ENCODE measurements at places on chromosomes 3 and 15. TPM values are rescaled to one million over a fixed set of nuclear protein-coding genes. Genes with fewer than 3 reads are reported as not detected.

The FAM43A gene
- 22.8 TPM for total RNA-seq

The IL17RB gene
- 0.22 TPM for total RNA-seq

The ACKR2 gene
- 0.41 TPM for total RNA-seq

The ECE2 gene
- total RNA-seq: not detected

The SV2B gene
- not detected for total RNA-seq

The DAZL gene
- total RNA-seq: not detected

The NDN gene
- 50.4 TPM for total RNA-seq

The AADAC gene
- total RNA-seq: not detected

The PHLDB2 gene
- total RNA-seq: 70.3 TPM

The SLC9C1 gene
- total RNA-seq: not detected

The HDC gene
- not detected for total RNA-seq

The PIK3R4 gene
- 17.7 TPM for total RNA-seq

The KPNA1 gene
- total RNA-seq: 88.9 TPM

The INSYN1 gene
- 23.0 TPM for total RNA-seq

The STRC gene
- 0.87 TPM for total RNA-seq

The TM4SF1 gene
- total RNA-seq: 60.3 TPM

The KLHL40 gene
- not detected for total RNA-seq

The ATP13A5 gene
- total RNA-seq: not detected

The CCDC9B gene
- 60.0 TPM for total RNA-seq

The GUCA1C gene
- not detected for total RNA-seq

The CD276 gene
- 196 TPM for total RNA-seq

The SOX2 gene
- total RNA-seq: 0.79 TPM

The DNAJC13 gene
- 49.1 TPM for total RNA-seq

The CNTN3 gene
- total RNA-seq: 2.1 TPM

The MUC20 gene
- total RNA-seq: 8.4 TPM

The KLF13 gene
- 59.1 TPM for total RNA-seq

The LRRC31 gene
- total RNA-seq: not detected

The DUOXA1 gene
- total RNA-seq: 0.82 TPM

The TUSC7 gene
- not detected for total RNA-seq

The GABPB1 gene
- 16.9 TPM for total RNA-seq

The SYNPR gene
- total RNA-seq: not detected

The CA12 gene
- total RNA-seq: 7.9 TPM

The SNAP23 gene
- 74.0 TPM for total RNA-seq

The CDC25A gene
- 2.7 TPM for total RNA-seq

The XCR1 gene
- not detected for total RNA-seq

The FBXO40 gene
- total RNA-seq: 0.08 TPM

The OXTR gene
- total RNA-seq: 48.8 TPM

The RARRES1 gene
- 0.99 TPM for total RNA-seq

The CAMP gene
- not detected for total RNA-seq

The ACTC1 gene
- 7.1 TPM for total RNA-seq

The ZNF717 gene
- total RNA-seq: 9.0 TPM

The FAM81A gene
- 0.54 TPM for total RNA-seq

The SPINK8 gene
- total RNA-seq: not detected

The LRRK1 gene
- total RNA-seq: 11.3 TPM

The CLDN18 gene
- total RNA-seq: not detected

The SEMA7A gene
- 1.1 TPM for total RNA-seq

Measured in chondrocyte (in vitro differentiated cells).